Hippocampal formation (tissue), 2 donors: ENCODE measurements at places on chromosomes 12 and 14.

DNA sequence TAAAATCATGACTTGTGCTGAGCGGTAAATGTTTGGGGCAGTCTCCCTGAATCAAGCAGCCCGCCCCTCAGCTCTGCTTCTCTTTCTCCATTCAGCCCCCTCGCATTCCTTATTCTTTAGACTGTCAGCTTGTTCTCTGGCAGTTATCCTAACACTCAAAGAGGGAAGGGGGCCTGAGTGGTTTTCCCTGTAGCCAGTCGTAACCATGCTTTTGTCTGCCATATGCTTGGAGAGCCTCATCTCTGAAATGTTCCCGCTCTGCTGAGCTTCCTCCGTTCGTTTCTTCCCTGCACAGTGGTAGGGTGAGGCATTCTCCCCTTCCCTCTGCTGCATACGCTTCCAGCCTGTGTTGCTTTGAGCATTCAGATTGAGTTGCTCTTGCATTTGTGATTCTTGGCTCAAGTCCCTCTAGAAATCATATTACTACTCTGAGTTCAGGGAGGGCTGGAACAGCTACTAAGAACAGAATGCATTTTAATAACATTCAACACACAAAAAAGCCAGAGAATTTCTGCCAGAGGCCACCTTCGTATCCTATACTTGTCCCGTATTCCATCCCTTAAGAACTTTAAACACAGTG, 119.7 kb downstream of the FBXL14 start:
- DNase-seq, result no peak

DNA sequence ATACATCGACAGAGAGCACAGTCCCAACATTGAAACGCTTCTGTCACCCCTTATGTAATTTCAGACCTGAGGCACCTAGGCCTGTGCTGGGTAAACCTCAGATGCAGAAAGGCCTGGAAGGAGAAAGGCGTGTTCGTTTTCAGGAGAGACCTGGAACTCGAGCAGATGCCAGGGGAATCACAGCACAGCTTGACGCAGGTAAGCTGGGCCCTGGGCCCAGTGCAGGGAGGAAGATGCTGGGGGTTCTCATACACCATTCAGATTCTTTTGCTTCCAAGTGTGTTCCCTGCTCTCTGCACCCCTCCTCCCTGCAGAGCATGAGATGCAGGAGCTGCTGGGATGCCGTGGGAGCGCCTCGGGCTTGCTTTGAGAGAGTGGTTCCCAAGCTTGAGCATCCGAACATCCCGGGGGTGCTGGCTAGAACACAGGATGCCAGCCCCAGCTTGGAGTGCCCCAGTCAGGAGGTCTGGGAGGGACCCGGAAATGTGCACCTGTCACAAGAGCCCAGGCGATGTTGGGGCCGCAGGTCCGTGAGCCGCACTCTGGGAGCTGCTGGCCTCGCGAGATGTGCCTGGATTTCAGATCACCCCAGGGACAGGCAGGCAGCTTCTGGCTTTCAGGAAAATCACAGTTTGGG, 35.9 kb downstream of the FZD10 start:
- DNase-seq, result no peak

GRCh38 chr14:73170686-73171085, 34.4 kb downstream of the PSEN1 start:
- DNase-seq, result no peak

- DNase-seq, result no peak
Observed at GRCh38 chr12:115798309-115798917, 479.1 kb downstream of the MED13L start.

- DNase-seq, result peak; percentile 47
Observed at GRCh38 chr12:21774358-21775132, at the start of gene KCNJ8. Gene KCNJ8, minus strand, starts transcription at chr12:21774706. Its CDS starts 1,090 bp downstream, at chr12:21773616.

DNA sequence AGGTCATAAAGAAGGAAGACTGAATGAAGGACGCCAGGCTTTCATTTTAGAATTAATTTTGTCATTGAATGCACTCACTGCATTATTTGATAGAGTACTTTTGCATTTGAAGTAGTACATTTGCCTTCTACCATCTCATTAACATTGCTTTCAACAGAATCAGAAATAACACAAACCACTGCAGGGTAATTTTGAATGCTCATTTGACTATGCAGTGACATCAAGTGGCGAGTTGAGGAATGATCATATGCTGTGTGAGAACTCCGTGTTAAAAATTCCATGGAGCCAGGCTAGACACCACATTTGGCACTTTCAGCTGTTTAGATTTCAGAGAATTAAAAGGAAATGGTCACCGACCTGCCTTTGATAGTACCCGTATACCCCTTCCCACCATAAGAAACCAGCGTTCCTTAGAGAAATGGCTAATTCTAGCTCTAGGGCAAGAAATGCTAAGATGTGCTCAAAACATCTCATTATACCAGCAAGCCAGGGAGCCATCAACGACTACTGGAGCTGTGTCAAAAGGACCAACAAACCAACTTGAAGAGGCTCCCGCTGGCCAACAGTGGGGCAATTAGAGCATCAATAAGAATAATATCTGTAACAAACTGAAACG, 16.5 kb downstream of the HEBP1 start:
- peak; percentile 30 for DNase-seq

DNA sequence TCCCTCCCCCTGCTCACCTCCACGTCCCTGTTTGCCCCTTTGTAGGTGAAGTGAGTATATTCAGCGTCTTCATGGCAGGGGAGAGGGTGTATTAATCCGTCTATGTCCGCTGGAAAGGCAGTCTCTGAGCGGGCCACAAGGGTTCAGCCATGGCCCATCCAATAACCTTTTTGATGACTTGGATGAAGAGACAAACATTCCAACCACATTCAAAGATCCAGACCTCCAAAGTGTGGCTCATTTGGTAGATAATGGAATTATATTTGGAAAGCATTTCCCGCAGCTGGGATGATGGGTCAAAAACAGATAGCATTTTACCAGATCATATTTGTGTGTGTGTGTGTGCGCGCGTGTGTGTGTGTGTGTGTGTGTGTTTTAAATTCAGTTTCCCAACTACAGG, 345.9 kb downstream of the DPF3 start:
- DNase-seq, result no peak
